ENCODE measurements at places on chromosomes 7 and 10.
A peak's percentile ranks its signal among the peaks of the same experiment; 100 is the strongest.

- DNase-seq: no peak
Measured at GRCh38 chr7:148972375-148972774, 55.9 kb downstream of the PDIA4 start.

GRCh38 chr7:112510743-112511110 lies 29.9 kb downstream of the LSMEM1 start:
- no peak for DNase-seq

GRCh38 chr7:126483972-126484371 lies 768.8 kb downstream of the GRM8 start:
- no peak for DNase-seq

DNA sequence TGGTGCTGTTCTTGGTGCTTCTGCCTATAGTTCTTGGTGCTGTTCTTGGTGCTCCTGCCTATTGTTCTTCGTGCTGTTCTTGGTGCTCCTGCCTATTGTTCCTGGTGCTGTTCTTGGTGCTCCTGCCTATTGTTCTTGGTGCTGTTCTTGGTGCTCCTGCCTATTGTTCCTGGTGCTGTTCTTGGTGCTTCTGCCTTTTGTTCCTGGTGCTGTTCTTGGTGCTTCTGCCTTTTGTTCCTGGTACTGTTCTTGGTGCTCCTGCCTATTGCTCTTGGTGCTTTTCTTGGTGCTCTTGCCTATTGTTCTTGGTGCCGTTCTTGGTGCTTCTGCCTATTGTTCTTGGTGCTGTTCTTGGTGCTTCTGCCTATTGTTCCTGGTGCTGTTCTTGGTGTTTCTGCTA lies 71.1 kb downstream of the PTPRN2 start:
- DNase-seq: no peak

DNA sequence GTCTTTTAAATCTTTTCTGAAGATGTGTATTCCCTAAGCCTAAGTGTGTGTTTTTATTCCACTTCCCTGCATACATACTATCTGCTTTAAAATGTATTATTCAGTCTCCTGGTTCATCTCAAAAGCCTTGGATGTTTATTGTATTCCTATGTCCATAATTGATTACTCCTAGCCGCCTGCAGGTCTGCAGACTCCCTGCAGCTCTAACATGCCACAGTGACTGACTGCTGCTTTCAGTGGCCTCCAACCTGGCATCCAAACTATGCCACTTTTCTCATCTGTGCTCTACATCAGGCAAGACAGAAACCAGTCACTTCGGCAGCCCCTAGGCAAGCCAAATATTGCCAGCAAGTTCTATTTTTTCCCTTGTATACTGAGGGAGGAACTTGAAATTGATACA lies 81.7 kb downstream of the ABCA13 start:
- DNase-seq: no peak

DNA sequence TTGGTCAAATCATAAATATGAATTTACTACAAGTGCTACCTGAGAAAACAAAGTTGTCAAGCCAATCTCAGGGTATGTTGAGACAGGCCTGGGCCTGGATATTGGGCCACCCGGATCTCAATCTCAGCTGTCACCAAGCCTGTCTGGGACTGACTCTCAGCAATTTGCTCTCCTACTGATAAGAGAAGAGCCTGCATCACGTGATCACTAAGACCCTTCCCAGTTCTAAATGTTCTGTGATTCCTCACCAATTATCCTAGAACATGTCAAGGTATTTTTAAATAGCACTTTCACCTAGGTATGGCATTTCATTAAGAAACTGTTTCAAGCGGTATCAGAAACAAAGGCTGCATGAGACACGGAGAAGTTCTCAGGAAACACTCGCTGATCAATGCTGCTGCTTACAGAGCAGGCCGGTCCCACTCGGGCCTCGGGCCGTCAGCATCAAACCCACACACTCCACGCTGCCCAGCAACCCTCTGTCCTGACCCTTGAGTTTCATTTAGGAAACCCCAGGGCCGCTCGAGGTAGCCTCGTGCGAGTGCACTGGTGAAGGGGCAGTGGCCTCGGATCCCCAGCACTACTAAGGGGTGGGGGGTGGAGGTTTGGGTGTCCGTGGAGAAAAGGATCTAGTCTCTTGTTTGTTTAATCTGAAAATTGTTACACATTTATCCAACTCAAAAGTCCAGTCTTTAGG lies 4.1 kb downstream of the KLF6 start:
- no peak for DNase-seq

GRCh38 chr7:151059367-151060112 lies at the start of gene SLC4A2:
TSS of gene SLC4A2 (plus strand) at chr7:151059589. CDS start at chr7:151061988, 2,399 bp downstream.
- DNase-seq: peak; percentile 39

- no peak for DNase-seq
Measured at GRCh38 chr7:127930341-127931328, 100.6 kb downstream of the LRRC4 start.

DNA sequence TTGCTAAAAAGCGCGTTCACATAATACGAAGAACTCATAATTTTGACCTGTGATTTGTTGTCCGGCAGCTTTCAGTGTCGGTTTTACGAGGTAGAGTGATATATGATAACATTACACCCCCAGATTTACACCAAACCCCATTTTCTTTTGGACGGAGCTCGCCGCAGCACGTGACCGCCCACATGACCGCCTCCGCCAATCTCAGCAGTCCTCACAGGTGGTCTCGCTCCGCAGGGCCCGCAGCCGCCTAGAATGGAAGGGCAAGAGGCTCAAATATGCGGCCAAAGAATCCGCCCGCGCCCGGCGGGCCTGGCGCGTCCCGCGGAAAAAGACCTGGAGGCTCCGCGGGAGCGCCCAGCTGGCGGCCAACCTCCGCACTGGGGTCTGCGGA lies at the start of gene HOXA7:
Gene HOXA7, minus strand, starts transcription at position 168 of the 391 bp plus-strand sequence. Its CDS starts 130 bp downstream, at position 38.
- DNase-seq: no peak

DNA sequence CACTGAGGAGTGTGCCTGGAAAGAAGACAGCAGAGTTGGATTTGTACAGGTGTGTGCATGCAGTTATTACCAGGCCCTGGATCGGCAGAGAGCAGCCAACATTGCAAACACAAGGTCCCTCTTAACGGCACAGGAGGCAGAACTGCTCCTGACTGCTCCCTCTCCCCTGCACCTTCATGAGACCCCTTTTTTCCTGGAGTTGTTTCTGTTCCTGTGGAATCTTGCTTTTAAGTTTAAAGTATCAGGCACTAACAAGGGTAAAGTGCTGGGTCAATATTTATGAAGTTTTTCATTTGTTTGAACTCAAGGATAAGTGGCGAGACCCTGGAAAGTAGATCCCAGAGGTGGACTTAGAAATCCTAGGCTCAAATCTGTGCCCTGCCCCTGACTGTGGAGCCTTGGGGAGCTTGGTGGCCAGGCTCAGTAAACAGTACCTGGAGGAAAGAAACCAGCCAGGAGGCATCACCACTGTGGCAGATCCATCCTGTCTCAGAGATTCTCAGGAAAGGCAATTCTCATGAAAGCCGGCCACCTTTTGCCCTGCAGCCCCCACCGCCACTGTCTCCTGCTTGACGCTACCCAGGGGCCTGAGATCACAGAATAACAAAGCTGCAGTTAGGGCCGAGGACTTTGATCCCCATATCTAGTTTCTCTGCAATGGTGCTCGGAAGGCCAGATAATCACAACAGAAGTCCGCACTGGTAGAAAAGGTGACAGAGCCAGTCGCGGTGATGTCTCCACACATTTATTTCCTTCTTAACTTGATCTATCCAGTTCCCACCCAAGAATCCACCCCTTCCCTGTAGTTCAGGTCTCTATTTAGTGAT lies 36.7 kb downstream of the DDC start:
- no peak for DNase-seq

DNA sequence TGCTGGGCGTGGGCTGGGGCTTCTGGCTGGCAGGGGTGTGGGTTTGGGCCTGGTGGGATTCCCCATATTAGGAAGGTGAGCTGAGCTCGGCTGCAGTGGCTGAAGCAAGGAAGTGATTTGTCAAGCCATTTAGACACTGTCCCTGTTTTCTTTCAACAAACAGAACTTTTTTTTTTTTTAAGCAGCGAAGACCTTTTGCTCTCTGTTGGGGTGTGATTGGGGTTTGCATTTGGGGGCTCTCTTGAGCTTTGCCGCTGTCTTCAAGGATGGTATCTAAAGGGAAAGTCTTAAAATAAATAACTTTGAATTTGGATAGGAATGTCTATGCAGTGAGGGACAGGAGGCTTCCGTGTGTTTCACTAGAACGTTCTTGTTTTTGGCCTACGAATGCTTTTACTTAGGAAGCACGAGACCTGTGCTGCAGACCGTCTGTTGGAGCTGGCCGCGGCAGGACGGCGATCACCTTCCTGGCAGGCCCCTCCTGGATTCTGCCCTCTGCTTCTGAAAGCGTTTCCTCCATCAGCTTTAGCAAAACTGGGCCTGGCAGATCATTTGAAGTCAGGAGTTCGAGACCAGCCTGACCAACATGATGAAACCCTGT lies 43.9 kb downstream of the FOXK1 start:
- no peak for DNase-seq

GRCh38 chr7:40918701-40919271 lies 784.0 kb downstream of the SUGCT start:
- DNase-seq: no peak

- DNase-seq: no peak
Measured at GRCh38 chr7:45163692-45164052, 6.1 kb downstream of the RAMP3 start.

- no peak for DNase-seq
Measured at GRCh38 chr10:97182288-97182990, 3.3 kb downstream of the SLIT1 start.

- DNase-seq: no peak
Measured at GRCh38 chr10:132975831-132976682, 33.7 kb upstream of the CFAP46 start.

DNA sequence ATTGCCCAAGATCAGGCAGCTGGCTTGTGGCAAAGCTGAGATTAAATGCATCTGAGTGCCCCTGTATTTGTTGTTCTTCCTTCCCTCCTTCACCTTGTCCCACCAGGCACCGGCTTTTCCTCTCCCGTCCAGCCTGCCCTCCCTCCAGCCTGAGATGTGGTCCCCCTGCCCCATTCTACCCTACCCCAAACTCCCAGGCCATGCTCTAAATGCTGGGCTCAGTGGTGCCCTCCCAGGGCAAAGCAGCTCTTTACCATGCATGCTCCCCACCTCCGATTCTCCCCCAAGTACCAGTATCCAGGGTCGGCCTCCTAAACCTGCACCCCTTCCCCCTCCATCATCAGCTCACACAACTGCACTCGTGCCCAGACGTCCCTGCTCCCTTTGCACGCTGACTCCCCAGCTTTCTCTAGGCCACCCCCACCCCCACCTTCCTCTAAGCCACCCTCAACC lies 36.5 kb downstream of the CALML5 start:
- DNase-seq: no peak

- DNase-seq: no peak
Measured at GRCh38 chr10:15898046-15898445, 37.7 kb upstream of the MINDY3 start.

GRCh38 chr10:35780970-35781642 lies 139.0 kb upstream of the FZD8 start:
- no peak for DNase-seq
